ENCODE measurements at places on chromosomes 7 and 10.

- no peak for DNase-seq
Observed at GRCh38 chr7:28904578-28905048, 53.5 kb downstream of the TRIL start.

DNA sequence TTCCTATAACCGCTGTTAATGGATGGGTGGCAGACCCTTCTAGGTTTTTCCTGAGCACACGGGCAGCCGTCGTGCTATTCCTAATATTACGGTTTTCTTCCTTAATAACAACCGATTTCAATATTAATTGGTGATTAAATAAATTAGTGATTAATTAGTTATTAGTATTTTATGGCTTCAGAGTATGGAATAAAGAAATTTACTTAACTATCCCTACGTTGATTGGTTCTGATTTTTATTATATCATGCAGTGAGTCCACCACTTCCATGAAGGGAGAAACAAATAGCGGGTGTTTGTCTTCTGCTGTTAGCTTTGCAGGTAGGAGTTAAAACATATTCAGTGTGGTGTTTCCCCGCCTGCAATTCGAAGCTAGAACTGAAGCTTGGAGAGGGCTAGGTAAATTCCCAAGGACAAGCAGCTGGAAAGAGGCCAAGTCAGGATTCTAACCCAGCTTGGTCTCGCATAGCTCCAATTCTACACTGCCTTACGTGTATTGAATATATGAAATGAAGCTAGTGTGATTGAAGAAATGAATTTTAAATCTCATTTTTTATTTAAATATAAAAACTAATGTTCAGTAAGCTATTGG, 928 bp upstream of the CSTF2T start:
- no peak for DNase-seq

DNA sequence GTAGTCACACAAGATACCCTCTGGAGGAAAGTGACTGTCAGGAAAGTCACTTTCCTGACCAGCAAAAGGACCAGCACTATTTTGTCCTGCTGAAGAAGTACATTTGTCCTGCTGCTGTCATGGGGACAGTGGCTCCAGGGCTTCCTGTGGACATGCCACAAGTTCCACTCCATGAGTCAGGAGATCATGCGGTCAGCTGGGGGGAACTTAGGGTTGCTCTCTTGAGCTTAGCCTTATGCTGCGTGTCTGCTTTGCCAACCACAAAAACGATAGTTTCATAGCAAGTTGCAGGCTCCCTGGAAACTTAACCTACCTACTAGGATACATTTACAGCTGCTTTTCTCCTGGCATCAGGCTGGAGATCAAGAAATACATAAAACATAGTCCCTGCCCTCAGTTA, 19.8 kb upstream of the ALOX5 start:
- peak; percentile 85 for DNase-seq

DNA sequence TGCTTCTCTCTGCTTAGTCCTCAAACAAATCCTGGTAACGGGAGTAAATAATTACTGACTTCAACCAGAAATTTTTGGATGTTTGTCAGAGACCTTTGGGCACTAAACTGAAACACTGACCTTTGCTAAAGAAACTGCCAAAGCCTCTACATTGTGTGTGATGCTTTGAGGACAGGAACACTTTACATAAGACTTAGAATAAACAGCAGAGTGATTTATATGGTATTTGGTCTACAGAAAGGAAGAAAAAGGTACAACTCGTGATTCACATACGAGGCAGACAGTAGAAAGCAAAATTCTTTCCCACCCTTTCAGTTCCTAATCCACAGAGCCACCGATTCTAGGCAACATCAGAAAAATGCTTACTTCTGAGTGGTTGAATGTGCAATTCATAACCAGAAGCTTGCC, 59.8 kb downstream of the SLC16A12 start:
- no peak for DNase-seq

GRCh38 chr7:73649576-73649975, 18.1 kb upstream of the VPS37D start:
- DNase-seq, result no peak

DNA sequence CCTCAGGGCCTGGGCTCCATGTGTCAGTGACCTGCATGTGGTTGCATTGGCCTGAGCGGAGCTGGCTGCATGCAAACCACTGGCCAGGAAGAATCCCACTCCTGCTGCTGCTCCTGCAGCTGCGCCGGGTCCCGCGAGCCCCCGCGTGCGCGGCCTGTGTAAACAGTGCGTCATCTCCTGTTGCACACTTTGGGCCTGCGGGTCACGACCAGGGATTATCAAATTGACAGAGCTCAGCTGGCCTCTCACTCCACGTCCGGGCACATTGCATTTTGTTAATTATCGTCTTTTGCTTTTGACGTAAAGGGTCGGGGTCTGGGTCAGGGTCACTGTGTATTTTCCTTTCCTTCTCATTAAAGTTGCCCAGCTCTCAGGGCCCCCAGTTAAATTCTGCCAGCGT, 132.6 kb downstream of the RGS10 start:
- DNase-seq, result no peak

DNA sequence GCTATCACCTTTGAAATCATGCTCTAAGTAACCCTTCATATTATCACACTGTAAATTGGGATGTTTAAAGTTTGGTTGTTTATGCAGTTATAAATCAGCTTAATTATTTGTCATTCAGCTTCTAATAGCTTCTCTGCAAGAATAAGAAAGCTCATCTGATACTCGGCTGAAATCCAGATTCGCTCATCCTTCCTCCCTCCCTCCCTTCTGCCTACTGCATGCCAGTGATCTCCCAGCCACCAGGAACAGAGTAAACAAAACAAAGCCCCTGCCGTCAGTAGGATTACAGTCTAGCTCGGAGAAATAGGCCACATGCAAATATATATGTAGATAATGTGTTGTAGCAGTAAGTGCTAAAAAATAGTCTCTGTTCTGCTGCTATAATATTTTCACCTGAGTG, 211.8 kb downstream of the NSUN6 start:
- no peak for DNase-seq

GRCh38 chr10:104895981-104896380, 254.9 kb downstream of the SORCS3 start:
- no peak for DNase-seq

DNA sequence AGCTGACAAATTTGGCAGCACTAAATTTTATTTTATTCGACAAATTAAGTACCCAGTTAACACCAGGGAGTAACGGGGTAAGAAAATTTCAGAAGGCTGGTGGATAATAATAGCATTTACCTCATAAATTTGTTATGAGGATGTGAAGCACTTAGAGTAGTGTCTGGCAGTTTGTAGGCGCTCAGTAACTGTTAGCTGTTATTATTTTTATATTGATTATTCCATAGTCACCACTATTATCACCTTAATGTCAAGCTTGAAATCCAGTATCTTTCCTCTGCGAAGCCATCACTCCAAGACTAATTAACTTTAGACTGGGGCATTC, 563 bp upstream of the COA1 start:
- no peak for DNase-seq

- no peak for DNase-seq
Observed at GRCh38 chr7:158430308-158431034, 157.2 kb downstream of the PTPRN2 start.

DNA sequence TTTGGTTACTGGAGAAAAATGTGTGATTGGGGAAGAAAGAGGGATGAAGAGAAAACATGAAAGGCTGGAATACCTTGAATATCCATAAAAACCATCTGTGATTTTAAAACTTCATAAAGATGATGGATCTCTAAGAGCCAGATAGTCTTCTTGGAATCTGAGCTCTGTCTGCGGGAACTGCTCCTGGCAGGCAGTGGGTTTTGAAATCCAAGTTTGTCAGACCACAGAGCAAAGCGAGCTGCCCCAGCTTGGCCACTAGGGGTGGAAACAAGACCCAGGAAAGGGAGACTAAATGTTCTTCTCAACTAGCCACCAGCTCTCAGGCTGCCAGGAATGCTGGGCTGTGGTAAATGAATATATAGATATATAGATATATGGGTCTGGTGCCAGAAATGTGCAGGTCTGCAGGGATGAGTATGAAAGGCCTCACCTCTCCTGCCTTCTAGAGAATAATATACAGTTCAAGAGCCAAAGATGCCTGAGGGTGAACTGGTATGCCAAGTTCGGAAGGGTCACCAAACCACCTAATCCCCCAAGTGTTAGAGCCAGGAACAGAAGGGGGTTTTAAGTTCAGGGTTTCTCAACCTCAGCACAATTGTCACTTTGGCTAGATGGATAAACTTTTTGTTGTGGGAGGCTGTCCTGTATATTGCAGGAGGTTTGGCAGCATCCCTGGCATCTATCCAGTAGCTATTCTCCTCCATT, 208.8 kb downstream of the KCNMA1 start:
- DNase-seq, result no peak
